ENCODE measurements at places on chromosomes 5 and 9.

DNA sequence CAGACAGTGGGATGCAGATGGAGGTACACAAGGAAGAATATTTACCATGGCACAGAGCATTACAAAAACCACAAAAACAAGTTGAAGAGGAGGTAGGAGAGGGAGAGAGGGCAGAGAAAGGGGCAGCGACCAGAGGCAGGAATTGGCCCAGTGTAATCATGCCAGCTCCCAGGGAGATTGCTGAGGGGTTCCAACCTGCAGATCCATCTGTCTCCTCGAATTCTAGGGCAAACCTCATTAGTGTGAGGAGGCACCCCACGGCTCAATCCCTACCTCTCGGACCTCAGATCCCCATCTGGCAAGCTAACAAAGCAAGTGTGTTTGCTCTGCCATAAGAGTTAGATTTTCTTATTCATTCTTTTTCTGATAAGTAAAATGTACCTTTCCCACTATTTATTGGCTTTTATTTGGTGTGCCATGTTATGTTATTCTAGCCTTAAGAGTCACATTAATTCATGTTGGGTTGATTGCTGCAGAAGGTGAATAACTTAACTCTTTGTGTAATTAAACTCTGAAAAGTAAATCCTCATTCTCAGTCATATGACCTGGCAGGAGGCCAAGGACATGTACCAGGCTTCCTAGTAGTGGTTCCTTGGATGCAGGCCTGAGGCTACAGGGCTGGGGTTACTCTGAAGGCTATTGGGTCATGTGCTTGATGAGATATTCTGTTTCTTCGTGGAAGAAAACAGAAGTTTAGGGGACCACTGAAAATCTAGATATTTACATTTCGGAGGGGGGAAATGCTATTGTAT lies 315.2 kb upstream of the ATP10B start:
- no peaks in the 10 kb centered on the region for H3K4me1 ChIP-seq
- no peak overlapping the region for H3K4me3 ChIP-seq
- no peaks in the 10 kb centered on the region for H3K27me3 ChIP-seq
- DNase-seq, result no peak
- no peak overlapping the region for H3K27ac ChIP-seq

GRCh38 chr9:80922544-80922943 lies 766.8 kb downstream of the TLE1 start:
- H3K36me3 ChIP-seq, result no peaks in the 10 kb centered on the region
- no peak overlapping the region for H3K27ac ChIP-seq
- DNase-seq, result no peak
- H3K4me1 ChIP-seq, result no peaks in the 10 kb centered on the region
- H3K27me3 ChIP-seq, result no peaks in the 10 kb centered on the region

GRCh38 chr5:40150896-40151295 lies 528.8 kb upstream of the PTGER4 start:
- H3K4me3 ChIP-seq, result no peak overlapping the region
- no peaks in the 10 kb centered on the region for H3K36me3 ChIP-seq
- H3K27me3 ChIP-seq, result no peaks in the 10 kb centered on the region
- no peak overlapping the region for H3K27ac ChIP-seq

GRCh38 chr9:129306318-129306973 lies 128.4 kb upstream of the IER5L start:
- H3K4me1 ChIP-seq, result peaks cover 3% of the 10 kb centered on the region
- DNase-seq, result no peak
- no peaks in the 10 kb centered on the region for H3K27me3 ChIP-seq
- no peaks in the 10 kb centered on the region for H3K36me3 ChIP-seq
- H3K4me3 ChIP-seq, result no peak overlapping the region
- H3K27ac ChIP-seq, result no peak overlapping the region

GRCh38 chr5:137470111-137470920 lies 28.8 kb downstream of the SPOCK1 start:
- peak overlapping the region; percentile 23 for H3K27ac ChIP-seq
- H3K4me3 ChIP-seq, result no peak overlapping the region
- no peaks in the 10 kb centered on the region for H3K4me1 ChIP-seq
- peak; percentile 94 for DNase-seq
- no peaks in the 10 kb centered on the region for H3K27me3 ChIP-seq
